ENCODE measurements at places on chromosomes 13 and 19.
A peak's percentile ranks its signal among the peaks of the same experiment; 100 is the strongest.

DNA sequence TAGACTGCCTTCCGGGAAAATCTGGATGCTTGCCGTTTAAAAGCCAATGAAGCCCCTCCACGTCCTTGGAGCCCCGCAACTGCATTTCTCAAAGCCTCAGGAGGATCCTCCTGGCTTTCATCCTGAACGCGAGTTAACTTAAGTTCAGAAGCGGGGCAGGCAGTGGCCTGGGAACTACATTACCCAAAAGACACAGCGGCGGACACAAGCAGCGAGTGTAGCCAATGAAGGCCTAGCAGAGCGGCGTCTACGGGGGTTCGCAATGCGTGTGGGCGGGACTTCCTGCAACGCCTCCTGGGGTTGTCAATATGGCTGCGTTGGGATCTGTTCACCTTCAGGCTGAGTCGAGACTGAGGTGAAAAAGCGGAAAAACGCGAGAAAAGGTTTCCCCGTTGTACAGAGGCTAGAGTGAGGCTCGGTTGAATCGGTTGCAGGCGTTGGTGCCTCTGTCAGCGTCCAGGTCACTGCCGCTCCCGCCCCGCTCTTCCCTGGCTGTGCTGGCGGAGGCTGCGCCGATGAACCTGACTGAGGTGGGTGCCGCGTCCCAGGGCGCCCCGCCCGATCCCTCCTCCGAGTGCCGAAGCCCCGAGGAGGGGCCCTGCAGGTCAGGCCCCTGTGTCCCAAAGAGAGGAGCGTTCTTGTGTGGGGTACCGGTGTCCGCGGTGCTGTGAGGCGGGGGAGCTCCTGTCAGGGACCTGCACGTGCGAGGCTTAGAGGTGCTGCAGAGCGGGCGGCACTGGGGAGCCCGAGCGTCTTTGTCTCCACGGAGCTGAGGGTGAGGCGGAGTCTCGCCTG, at the start of gene ZNF17:
Gene ZNF17, plus strand, starts transcription at position 285 of the 795 bp plus-strand sequence. CDS start 2,455 bp downstream, outside the sequence.
- DNase-seq: peak; percentile 87

DNA sequence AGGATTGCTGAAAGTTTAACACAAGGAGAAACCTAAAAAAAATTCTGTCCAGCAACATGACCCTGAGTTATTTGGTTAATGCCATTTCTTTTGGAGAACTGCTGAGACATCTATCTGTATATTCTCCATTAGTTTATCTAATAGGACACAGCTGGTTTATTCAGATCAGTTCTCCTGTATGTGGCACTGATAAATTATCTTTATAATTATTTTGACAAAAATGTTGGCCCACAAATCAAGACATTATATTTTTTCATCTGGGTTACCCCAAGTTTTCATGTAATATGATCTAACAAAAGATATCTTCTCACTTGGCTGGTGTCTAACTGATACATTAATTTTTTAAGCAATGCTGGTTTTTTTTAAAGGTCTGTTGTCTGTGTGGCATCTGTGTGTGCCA, 231.4 kb downstream of the KLF12 start:
- no peak for DNase-seq

GRCh38 chr13:50914176-50914700, 4.6 kb downstream of the RNASEH2B start:
- DNase-seq: no peak

- no peak for DNase-seq
Observed at GRCh38 chr13:58908019-58908679, 1255.6 kb downstream of the DIAPH3 start.

GRCh38 chr13:111043575-111043982, 71.5 kb upstream of the ARHGEF7 start:
- no peak for DNase-seq

- no peak for DNase-seq
Observed at GRCh38 chr13:61592489-61592888, 176.8 kb upstream of the PCDH20 start.

DNA sequence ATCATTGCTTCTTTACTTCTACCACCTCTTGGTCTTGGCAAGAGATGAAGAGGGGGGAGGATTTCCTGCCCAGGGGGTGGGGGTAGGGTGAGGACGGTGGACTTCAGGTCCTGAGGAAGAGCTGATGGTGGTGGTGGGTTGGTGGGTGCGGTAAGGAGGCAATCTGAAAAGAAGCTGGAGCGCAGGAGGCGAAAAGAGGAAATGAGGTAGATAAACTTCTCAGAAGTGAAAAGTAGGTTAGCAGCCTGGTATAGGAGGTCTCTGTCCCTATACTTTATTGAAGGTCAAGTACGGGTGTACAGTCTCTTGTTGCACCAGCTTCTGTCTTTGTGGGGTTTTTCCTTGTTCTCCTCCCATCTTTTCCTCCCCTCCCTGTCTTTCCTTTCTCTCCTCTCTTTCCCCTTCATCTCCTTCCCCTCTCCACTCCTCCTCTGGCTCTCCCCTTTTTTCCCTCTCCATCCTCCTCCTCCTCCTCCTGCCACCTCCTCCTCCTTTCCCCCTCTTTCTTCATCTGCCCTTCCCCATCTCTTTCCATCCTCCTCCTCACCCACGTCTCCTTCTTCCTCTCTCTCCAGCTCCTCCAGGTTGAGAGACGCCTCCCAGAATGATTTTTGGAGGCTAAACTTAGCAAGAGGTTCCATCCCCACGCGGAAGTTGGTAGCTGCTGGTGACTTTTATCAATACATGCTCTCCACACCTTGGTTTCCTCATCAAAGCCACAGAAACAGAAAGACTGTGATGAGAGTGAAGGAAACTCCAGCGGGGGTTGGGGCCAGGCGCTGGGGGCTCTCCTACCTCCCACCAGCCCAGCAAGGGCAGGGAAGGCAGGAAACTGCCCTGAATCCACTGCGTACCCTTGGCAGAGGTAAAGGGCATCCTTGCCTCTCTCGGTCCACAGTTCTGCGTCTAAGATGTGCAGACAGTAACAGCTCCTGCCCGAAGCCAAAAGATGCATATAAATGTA, 15.3 kb downstream of the TNFSF14 start:
- DNase-seq: peak; percentile 34

DNA sequence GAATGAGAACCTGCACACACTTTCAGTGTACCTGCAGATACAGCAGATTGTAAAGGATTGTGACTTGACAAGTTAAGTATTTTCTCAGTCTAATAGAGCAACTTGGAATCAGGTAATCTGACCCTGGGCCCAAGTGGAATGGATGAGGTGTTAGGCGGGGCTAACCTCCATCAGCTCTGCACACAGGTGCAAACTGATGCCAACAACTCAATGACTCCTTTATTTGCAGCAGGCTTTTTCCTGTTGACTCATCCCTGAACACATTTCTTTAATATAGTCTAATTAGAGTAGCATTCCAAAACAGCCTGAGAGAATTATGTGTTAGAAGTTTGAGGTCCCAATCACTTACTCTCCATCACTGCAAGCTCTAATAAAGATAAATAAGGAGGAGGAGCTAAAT, 48.8 kb downstream of the TPT1 start:
- no peak for DNase-seq

DNA sequence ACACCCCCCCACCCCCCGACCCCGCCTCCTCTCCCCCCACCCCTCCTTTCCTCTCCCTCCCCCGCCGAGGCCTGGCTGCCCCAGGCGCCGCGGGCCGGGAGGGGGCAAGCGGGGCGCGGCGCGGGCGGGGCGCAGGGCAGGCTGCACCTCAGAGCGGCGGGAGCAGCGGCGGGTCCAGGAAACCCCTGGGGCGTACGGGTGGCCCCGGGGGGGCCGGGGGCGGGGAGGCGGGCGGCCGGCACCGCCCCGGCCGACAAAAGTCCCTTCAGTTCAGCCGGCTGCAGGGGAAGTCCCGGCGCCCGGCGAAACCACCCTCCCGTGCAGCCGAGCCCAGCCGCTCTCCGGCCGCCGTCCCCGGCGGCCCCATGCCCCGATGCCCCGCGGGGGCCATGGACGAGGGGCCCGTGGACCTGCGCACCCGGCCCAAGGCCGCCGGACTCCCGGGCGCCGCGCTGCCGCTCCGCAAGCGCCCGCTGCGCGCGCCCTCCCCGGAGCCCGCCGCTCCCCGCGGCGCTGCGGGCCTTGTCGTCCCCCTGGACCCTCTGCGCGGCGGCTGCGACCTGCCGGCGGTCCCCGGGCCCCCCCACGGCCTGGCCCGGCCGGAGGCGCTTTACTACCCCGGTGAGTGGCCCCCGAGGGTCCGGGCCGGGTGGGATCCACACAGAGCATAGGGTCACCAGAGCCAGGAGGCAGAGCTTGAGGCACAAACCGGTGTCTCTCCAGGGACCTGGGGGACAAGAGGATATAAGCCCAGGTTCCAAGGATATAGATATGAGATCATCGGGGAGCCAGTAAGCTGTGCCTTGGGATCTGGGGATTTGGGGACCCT, at the start of gene BCL3:
Gene BCL3, plus strand, starts transcription at position 283 of the 829 bp plus-strand sequence. Its CDS starts 83 bp downstream, at position 366.
- DNase-seq: peak; percentile 80

DNA sequence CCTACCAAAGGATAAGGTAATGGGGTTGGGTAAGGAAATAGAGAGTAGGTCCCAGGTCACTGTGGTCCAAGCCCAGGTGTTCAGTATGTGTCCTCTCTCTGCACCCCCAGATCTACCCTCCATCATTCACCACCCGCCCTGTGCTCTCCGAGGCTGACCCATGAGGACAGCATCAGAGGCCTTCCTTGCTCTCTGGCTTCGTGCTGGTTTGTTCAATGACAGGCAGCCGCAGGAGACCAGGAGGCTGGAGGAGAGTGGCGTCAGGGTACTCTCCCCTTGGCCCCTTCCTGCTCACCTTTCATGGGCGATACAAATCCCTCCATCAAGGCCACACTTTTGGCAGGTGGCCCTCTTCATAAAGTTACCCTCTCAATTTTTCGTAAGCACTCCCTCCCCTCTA, 1.7 kb downstream of the TUBA3C start:
- no peak for DNase-seq

DNA sequence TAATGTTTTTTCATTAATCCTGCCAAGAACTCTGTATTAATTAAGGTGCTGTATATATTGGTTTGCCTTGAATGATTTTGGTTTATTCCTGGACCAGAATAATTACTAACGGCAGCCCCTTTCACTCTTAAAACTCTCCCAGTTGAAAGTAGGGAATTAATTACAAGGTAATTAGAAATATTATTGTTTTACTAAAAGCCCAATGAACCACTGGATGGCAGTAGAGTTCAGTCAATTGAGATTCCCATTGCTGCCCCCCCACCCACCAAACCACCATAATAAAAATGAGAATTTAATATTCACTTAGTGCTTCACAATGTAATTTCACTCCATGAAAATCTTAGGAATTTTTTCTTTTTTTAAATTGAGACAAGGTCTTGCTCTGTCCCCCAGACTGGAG, 13.7 kb downstream of the WBP4 start:
- no peak for DNase-seq

GRCh38 chr13:20390526-20391175, 135.0 kb downstream of the CRYL1 start:
- DNase-seq: no peak

DNA sequence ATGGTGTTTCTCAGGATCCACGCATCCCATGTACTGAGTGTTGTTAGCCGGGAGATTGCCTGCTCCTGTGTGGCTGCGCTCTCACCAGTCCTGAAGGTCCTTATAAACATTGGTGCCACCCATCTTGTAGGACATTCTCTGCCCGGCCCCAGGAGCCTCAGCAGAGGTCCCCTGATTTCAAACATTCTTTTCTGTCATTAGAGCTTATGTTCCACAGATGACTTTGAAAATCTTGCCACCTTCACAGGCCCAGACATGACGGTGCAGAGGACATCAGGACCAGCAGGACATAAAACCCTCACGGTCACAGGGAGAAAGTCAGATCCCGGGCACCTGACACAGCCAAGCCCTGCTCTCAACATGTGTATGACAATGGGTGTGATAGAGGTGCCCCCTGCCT, 33.2 kb upstream of the PEPD start:
- no peak for DNase-seq

- no peak for DNase-seq
Observed at GRCh38 chr13:109719962-109720646, 66.3 kb downstream of the IRS2 start.

DNA sequence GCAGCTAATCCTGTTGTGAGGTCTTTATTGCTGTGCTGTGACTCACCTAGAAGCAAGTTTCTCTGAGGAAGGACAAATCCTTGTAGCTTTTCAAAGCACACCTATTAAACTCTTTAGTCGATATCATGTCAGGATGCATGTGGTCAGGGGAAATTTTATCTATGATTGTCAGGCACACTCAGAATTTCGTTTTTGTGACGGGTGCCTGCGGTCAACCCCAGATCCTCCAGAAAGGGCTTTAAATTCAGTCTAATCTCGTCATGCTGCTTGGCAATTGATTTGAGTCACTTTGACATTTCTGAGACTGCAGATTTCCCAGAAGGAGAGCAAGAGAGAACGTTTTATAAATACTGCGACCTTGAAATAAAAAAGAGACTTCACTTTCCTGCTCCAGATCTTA, 316.9 kb downstream of the FGF9 start:
- DNase-seq: no peak

- no peak for DNase-seq
Observed at GRCh38 chr13:108919036-108919907, 289.9 kb downstream of the MYO16 start.

GRCh38 chr13:46577696-46578589, 25.0 kb downstream of the LRCH1 start:
- no peak for DNase-seq

DNA sequence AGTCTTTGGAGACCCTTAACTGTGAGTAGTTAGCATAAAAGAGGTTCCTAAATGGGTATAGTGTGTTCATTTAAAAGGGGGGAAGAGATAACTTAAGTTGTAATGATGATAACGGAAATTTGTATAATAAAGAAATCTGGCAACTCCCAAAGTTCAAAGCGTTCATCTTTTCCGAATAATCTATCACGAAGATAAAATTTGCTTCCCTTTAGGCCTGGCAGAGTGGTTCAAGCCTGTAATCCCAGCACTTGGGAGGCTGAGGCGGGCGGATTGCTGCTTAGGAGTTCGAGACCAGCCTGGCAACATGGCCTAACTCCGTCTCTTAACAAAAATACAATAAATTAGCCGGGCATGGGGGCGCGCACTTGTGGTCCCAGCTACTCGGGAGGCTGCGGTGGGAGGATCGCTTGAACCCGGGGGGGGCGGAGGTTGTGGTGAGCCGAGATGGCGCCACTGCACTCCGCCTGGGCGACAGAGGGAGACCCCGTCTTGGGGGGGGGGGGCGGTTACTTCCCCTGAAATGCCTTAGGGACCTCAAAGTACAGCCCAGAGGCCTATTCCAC, 934 bp downstream of the N4BP2L2 start:
- peak; percentile 28 for DNase-seq

DNA sequence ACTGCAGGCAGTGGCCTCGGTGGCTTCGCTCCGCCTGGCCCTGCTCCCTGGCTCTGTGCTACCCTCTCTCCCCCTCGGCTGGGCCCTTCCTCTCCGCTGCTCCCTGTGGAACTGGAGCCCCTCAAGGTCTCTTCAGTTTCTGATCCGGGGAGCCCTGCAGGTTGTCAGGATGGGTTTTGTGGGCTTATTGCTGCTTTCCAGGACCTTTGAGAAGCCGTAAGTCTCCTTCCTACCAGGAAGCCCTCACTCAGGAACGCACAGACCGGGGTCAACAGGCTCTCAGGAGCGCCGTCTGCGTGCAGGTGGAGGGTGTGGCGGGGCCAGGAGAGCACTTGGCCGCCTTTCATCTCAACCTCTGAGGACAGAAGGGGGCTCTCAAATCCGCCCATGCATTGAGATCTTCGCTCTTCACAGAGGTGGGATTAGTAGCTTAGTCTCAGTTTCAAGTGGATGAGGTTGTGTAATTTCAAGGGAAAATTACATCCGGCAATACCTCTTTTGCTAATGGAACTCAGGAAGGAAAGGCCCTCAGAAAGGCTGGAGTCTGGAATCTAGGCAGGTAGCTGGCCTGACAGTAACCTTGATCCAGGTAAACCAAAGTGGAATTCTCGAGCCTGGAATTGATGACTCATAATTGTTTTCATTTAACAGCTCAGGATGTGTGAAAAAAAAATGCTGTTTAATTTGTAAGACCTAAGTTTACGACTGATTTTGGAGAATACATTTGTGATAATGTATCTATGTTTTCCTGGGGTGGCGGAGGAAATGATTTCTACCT, 102.0 kb downstream of the ATP11A start:
- DNase-seq: no peak
